ENCODE measurements at places on chromosomes 2 and 18. TPM values are rescaled to one million over a fixed set of nuclear protein-coding genes. Genes with fewer than 3 reads are reported as not detected.

The INHA gene
- 3.4 TPM for total RNA-seq

- no peak for DNase-seq
Observed at GRCh38 chr2:230362030-230362691, 35.2 kb downstream of the SP140L start.

- DNase-seq, result peak; percentile 25
Observed at GRCh38 chr2:172985139-172985892, 90.3 kb upstream of the MAP3K20 start.

- DNase-seq, result no peak
Observed at GRCh38 chr2:17309741-17310339, 208.4 kb downstream of the RAD51AP2 start.

- no peak for DNase-seq
Observed at GRCh38 chr2:239852272-239852671, 172.9 kb downstream of the NDUFA10 start.

All from heart right ventricle (tissue), 16 donors.